Adrenal gland (tissue), 19 donors: ENCODE measurements at places on chromosomes 12 and 14. TPM values are rescaled to one million over a fixed set of nuclear protein-coding genes. Genes with fewer than 3 reads are reported as not detected.

Gene DHRS4
- total RNA-seq = 41.4 TPM

Gene TIGAR
- 7.0 TPM for total RNA-seq

Gene IGFBP6
- total RNA-seq = 431 TPM

Gene CIROP
- total RNA-seq = not detected

Gene CMA1
- not detected for total RNA-seq
